ENCODE measurements at places on chromosomes 2 and 18.
A peak's percentile ranks its signal among the peaks of the same experiment; 100 is the strongest.

GRCh38 chr18:21257386-21257785 is 15.4 kb downstream of the GREB1L start:
- no peak for DNase-seq

- DNase-seq: no peak
Observed at GRCh38 chr2:200077210-200077650, 121.8 kb downstream of the MAIP1 start.

DNA sequence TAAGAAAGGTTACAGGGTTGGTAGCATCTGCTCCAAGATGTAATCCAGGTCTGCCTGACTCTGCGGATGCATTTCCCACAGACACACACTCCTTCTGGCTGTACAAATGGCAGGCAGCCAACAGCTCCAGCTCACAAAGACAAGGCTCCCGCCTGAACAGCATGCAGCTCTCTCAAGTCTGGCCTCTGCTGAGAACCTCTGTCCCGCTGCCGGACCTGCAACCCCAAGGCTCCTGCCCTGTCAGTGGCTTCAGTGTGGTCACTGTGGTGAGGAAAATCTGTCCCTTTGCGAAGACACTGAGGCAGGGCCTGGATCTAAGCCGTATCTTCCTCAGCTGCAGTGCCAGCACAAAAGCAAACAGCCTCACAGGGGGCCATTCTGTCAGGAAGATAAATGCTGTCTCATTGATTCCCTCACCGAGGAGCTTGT is 469.3 kb upstream of the MEX3C start:
- DNase-seq: no peak

DNA sequence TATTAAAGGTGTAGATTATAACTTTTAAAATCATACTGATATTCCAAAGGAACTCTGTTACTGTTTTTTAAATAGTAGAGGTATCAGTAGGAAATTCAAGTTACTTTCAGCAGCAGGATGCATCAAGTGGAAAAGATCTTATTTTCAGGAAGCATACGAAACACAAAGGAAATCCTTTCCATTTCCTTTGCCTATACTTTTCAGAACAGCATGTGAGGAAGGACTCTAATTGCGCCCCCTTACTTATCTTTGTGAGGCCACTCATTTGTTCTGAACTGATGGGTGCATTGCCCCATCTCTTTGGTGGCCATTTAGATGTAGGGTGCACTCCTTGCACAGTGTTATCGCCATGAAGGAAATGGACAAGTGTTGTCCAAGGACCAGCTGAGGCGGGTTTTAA is 145.3 kb downstream of the BABAM2 start:
- no peak for DNase-seq

- DNase-seq: no peak
Observed at GRCh38 chr18:23684515-23685197, 4.6 kb upstream of the LAMA3 start.

- no peak for DNase-seq
Observed at GRCh38 chr2:238872628-238873380, 24.9 kb downstream of the TWIST2 start.

DNA sequence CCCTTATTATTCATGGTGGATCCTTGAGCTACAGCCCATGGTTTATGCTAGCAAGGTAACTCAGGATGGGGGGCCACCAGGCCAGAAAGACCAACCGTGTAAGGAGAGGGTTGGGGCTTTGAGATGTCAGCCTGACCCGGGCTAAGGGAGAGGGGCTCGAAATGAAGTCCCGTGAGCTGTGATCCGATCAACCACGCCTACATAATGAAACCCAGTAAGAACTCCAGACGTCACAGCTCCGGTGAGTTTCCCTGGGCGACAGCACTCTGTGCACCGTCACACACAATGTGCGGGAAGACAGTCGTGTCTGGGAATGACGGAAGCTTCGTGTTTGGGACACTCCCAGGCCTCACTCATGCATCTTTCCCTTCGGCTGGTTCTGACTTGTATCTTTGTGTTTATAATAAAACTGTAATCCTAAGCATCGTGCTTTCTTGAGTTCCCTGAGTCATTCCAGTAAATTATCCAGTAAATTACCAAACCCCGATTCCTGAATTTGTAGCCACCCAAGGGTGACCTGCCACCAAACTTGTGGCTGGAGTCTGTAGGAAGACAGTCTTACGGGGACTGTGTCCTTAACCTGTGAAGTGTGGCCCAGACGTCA is 44.2 kb downstream of the CYP27C1 start:
- DNase-seq: no peak

DNA sequence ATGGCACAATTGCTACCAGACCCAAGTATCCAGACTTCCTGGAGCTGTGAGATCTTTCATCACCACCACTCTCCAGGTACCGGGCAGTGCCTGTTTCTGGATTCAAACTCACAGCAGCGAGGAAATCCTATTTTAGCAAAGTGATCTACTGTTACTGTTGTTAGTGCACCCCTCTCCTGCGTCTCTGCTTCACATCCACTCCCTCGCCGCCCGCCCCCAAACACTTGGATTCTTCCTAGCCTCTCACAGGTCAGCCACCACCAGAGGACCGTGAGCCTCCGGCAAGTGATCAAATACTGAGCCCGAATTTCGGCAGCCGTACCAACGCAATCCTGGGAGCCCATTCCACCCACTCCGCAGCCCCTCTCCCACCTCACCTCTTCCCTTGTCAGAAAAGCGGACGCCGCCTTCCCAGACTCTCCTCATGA is 519 bp downstream of the METTL4 start:
- no peak for DNase-seq

GRCh38 chr2:62577994-62578781 is 72.2 kb upstream of the TMEM17 start:
- DNase-seq: no peak

DNA sequence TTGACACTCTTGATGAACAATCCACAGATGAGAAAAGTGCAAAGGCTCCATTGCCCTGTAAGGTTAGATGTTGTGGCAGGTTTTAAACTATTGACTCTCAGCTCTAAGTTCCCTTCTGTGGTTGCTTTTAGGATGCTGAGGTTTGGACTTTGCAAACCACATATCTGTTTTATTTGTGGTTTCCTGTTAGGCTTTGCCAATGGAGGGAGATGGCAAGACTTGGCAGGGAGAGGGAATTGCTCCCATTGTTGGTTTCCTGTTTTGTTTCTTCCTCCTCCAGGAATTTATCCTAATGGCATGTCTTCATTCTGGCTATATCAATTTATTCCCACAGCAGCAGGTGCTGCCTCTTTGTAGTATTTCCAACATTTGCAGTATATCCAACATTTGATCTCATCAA is 772.3 kb downstream of the LRRTM4 start:
- no peak for DNase-seq

DNA sequence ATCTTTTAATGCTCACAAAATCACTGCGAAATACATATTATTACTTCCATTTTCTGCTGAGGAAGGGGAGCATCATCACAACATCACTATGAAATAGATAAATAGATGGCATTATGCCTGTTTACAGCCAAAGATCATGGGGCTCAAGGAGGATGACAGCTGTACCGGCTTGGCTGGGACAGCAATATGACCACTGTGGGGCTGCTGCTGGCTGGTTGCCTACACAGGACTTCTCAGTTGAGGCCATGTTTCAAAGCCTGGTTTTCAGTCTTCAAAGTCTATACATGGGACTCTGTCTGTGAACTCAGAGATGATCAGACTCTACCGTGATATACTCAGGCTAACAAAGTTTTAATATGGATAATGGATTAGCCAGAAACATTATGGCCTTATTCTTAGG is 58.7 kb downstream of the SPATS2L start:
- DNase-seq: no peak

DNA sequence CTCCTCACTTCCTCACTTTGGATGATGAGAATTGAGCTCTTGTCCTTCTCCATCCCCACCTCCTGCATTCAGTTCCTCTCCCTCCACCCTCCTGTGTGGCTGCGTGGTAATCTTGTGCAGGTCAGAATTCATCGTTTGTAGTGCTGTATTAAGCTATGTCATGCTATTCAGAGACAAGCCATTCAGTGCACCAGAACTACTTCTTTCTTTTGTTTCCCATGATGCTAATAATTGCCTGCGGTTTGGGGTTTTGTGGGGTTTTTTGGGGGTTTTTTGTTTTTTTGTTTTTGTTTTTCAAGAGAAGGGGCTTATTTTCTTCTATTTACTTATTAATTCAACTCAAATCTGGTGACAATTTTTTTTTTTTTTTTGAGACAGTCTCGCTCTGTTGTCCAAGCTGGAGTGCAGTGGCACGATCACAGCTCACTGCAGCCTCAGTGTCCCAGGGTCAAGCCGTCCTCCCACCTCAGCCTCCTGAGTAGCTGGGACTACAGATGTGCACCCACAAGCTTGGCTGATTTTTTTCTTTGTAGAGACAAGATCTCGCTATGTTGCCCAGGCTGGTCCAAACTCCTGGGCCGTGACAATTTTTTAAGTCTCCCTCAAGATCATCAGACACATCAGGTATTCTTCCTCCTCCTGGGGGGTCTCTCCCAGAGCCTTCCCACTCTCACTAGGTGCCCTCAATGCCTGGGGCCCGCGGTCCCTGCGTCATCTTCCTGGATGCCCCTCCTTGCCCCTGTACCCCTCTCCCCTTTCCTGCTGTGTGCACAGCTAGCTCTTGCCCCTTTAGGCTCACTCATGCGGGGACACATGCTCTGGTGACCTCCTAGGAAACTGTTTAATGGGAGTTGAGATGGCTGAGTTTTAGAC is 37.8 kb downstream of the MAL start:
- DNase-seq: no peak

DNA sequence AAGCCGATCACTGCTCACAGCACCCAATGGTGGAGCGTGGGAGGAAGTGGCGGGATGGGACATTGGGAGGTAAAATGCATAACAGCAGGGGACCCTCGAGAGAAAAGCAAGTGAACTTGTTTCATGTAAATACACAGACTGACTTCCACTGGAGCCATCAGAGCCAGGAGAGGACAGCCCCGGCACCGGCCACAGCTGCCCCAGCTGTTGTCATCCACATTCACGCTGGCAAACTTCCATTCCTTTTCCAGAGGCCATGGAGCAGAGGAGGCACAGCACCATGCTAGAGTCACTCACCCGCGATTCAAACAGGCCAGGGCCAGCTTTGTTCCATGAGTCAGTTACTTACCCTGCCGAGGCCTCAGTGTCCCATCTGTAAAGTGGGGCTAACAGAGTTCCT is 610.9 kb upstream of the SALL3 start:
- DNase-seq: no peak

DNA sequence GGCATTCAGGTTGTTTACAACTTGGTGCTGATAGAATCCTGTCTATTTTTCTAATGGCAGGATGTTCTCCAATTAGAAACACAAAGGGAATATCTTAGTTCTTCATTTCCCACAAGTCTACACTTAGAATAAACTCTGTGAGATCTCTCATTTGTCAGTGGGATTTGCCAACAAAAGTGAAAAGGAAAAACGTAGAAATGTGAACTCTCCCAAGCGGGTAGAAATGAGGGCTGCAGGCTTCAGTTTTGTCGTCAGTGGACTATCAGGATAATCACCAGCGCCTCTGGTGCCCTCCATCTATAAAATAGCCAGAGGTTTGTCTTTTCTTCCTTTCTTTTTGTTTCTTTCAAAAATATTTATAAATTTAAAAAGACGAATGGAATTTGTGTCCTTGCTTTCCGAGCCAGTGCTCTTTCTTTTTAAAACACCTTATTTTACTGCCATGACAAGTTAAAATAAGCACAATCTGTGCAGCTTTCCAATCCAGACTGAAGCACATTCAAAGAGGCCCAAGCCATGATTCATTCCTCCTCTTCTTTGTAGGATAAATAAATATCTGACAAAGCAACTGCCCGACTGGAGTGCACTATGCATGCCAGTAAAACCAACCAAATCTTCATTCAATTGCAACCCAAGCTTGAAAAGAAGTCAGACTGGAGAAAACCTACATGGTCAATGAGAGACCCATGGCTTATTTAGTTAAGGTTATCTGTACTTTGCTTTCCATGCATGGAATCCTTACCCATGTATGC is 185.8 kb downstream of the ANKRD44 start:
- DNase-seq: no peak

DNA sequence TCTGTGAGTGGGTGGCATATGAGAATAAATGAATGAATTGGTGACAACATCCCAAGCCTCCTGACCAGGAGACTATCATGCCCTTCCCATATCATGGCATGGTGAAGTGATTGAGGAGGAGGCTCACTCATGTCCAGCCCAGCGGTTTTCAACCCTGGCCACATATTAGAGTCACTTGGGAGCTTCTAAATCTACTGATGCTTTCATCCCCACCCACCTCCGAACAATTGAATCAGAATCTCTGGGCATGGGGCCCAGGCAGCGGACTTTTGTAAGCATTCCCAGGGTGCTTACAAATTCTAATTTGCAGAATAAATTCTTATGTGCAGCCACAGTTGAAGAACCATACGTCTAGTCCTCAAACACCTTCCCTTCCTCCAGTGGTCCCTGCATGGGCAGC is 81.7 kb upstream of the SEC11C start:
- DNase-seq: no peak

DNA sequence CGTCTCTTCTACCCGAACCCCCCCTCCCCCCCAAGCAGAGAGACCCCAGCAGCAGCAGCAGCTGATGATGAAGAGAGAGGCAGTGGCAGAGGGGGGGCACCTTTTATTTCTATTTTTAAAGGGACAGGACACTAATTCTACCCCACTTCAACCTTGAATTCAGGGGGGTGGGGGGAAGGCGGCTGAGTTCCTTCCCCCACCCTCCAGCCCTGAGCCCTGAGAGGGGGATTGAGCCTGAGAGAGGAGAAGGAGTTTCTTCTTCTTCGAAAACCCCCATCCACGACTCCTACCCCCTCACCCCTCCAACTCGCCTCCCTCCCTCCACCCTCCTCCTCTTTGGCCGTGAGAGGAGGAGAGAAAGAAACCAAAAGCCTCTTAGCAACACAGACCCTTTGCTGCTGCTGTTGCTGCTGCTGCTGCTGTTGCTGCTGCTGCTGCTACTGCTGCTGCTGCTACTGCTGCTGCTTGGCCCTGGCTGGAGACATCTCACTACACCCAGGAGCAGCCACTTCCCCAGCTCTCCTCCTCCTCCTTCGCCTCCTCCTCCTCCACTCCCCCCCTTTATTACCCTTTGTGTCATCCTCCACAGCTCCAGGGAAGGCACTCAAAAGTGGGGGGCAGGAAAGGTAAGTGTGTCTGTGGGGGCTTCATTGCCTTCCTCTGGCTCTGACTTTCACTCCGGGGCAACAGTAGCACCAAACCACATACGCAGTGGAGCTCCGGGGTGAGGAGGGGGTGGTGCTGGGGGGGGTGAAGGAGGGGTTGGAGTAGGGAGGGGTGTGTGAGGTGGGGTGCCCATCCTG is at the start of gene MBD5:
TSS of gene MBD5 (plus strand) at position 33 of the 803 bp plus-strand sequence.
- peak; percentile 54 for DNase-seq

DNA sequence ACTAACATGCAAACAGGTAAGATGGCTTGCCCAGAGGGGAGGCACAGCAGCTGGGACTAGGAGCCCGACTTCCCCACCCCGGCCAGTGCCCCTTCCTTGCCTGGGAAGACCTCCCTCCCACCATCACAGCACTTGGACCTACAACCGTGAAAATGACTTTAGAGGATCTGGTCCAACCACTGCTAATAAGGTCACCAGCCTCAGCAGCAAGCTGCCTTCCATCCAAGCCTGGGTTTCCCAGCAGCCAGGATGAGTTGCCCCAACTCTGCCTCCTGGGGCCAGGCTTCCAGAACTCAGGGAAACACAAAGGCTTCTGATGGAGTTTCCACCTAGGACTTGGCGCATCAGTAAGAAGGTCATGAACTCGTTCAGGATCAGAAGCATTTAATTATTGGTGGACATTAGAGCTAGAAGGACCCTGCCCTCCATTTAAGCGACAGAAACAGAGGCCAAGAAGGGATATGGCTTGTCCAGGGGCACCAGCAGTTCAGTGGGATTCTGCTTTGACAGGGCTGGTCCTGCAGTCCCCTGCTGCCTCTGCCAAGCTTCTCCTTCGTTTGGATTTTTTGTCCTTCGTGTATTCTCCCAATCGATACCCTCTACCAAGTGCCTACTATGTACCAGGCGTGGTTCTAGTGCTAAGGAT is 403.0 kb upstream of the ID2 start:
- no peak for DNase-seq

GRCh38 chr2:7825591-7826312 is 856.1 kb upstream of the ID2 start:
- DNase-seq: no peak

All from effector memory CD8-positive, alpha-beta T cell (primary cell).